ENCODE measurements at places on chromosomes 7 and 10.

DNA sequence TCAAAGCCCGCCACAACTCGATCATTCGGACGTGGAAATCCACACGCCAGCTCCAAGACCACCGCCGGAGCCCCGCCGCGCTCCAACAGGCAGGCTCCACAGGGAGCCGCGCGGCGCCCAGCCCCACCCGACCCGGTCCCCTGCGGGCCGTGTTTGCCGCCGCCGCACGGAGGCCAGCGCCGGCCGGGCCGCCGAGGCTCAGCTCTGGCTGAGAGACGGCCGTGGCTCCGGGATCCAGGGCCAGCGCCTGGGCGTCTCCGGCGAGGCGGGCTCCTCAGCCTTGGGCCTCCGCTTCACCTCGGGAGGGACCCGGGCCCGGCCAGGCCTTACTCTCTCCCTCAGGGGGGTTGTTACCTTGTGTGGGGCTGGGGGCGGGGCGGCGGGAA, 333 bp downstream of the SMNDC1 start:
- H3K27ac ChIP-seq, result peak overlapping the region; percentile 98
- H3K4me3 ChIP-seq, result peak overlapping the region; percentile 95
- H3K36me3 ChIP-seq, result peaks cover 37% of the 10 kb centered on the region
- H3K27me3 ChIP-seq, result no peaks in the 10 kb centered on the region

DNA sequence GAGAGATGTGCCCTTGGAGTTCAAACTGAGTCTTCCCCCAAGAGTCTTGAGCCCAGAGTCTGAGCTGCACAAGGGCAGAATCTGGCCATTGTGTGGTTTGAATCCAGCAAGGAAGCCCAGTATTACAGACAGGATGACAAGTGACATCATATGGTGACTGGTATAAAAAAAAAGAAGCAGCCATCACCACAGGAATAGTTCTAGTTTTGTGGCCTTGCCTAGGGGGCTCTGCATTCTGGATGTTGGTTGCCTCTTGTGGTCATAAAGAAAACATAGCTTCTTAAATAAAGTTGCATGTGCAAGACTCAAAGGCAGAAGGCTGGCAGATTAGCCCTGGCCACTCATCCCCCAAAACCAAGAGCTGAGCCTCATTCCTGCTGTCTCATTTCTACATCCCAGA, 16.8 kb upstream of the LRRC72 start:
- no peak overlapping the region for H3K4me3 ChIP-seq
- DNase-seq, result no peak
- H3K36me3 ChIP-seq, result no peaks in the 10 kb centered on the region

DNA sequence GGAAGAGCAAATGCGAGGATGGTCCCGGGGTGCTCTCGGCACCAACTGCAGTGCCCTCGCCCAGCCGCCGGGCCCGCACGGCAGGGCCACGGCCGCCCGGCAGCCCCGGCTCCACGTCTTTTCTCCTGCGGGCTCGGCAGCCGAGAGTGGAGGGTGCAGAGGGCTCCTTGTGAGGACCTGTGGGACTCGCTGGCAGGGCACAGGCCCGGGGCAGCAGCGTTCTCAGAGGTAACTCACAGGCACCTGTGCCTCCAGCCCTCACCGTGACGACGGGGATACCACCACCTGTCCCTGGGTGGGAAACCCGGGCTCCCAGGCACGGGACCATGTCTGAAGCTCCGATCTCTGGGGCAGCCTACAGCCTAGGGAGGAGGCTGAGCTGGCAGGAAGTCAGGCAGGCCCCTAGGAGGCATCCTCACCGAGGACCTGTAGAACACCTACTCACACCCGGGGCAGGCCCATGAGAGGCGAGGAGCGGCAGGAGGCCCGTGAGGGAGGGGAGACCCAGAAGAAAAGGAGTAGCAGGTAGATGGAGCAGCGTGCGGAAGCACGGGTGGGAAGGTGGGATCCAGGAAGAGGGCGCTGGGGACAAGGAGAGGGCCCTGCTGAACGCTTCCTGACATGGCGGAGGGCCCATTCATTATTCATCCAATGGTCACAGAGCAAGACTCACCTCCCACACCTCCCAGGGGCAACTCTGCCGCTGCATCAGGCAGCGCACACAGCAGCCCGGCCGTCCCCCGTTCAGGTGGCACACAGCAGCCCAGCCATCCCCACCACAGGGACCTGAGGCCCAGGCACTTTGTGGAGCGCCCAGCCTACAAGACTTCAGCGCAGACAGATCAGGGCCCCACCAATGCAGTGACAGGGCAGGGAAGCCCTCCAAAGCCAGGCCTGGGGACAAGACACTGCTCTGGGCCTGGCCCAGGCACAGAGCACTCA, 244.9 kb downstream of the MAD1L1 start:
- no peak overlapping the region for H3K4me3 ChIP-seq
- H3K27ac ChIP-seq, result peak overlapping the region; percentile 13
- peak; percentile 44 for DNase-seq
- H3K4me1 ChIP-seq, result peaks cover 28% of the 10 kb centered on the region
- peaks cover 7% of the 10 kb centered on the region for H3K36me3 ChIP-seq
- no peaks in the 10 kb centered on the region for H3K27me3 ChIP-seq

DNA sequence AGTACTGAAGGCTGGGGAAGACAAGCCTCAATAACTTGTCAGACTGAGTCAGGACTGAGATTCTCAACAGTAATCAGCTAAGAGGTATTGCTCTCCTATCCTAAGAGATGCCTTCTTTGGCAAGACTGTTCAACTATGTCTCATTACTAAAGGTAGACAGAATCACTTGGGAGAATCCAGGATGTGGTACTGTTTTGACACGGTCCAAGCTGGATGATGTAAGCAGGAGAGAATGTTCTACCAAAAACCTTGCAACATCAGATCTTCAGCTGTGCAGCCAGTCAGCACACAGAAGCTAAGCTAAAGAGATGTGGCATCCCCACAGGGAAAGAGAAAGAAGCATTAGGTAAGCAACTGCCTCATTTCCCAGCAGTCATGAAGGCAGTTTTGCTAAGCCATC, 391.4 kb downstream of the NRG3 start:
- H3K36me3 ChIP-seq, result no peaks in the 10 kb centered on the region
- H3K27ac ChIP-seq, result no peak overlapping the region
- H3K27me3 ChIP-seq, result no peaks in the 10 kb centered on the region
- no peaks in the 10 kb centered on the region for H3K4me1 ChIP-seq

DNA sequence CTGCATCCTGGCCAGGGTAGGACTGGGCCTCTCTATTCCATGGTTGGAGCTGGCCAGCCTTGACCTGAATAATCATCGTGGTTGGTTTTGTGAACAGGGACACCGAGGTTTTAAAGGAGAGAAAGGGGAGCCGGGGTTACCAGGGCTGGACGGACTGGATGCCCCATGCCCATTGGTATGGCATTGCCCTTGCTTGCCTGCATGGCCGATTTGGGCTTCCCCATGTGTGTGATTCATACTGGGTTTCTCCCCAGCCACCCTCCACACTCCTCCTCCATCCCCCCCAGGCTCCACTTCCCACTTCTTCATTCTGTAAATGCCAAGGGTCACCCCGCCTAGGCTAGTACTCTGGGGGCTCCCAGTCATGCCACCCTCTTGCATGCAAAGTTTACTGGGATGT, 98.8 kb upstream of the MACROH2A2 start:
- H3K27ac ChIP-seq, result no peak overlapping the region
- no peak overlapping the region for H3K4me3 ChIP-seq
- no peak for DNase-seq
- no peaks in the 10 kb centered on the region for H3K36me3 ChIP-seq

DNA sequence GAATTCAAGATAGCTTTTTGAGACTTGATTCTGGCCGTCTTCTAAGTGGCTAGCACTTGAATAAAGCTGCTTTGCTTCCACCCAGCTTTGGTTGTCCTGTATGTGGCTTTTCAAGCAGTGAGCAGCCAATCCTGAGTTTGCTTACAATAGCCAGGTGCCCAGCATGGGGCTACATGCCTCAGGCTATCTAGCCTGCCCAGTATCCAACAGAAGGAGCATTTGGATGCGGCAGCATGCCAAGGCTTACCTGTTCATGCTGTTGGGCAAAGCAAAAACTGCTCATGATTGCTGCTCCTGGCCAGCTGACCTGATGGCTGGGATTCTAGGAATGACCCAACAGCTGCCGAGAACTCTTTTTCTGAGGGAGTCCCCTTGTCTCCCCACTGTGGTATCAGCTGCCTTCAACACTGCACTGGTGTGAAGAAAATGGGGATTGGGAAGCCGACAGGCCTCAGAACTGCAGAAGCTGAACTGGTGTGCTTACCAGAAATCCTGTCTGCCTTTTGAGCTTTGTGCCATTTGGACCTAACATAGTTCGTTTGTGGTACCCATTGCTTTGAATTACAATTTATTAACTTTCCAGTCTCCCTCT, 618.9 kb upstream of the IGFBP3 start:
- no peak overlapping the region for H3K4me3 ChIP-seq
- no peak for DNase-seq
- H3K36me3 ChIP-seq, result no peaks in the 10 kb centered on the region
- no peaks in the 10 kb centered on the region for H3K27me3 ChIP-seq
- no peak overlapping the region for H3K27ac ChIP-seq

DNA sequence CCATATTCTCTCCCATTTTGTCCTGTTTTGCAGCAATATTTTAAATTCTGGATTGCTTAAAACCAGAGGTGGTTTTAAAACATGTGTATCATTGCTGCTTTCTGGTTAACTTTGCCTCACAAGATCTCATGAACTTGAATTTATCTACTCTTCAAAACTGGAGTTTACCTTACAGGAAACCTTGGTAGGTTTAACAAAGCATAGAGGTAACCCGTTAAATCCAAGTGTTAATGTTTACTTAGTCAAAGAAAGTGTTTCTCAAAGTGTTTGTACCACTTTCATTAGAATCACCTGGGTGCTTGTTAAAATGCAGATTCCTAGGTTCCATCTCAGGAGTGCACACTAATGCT, 44.0 kb upstream of the VDAC2 start:
- no peak for DNase-seq
- H3K4me3 ChIP-seq, result no peak overlapping the region
- H3K36me3 ChIP-seq, result peaks cover 8% of the 10 kb centered on the region
- H3K27ac ChIP-seq, result peak overlapping the region; percentile 89

DNA sequence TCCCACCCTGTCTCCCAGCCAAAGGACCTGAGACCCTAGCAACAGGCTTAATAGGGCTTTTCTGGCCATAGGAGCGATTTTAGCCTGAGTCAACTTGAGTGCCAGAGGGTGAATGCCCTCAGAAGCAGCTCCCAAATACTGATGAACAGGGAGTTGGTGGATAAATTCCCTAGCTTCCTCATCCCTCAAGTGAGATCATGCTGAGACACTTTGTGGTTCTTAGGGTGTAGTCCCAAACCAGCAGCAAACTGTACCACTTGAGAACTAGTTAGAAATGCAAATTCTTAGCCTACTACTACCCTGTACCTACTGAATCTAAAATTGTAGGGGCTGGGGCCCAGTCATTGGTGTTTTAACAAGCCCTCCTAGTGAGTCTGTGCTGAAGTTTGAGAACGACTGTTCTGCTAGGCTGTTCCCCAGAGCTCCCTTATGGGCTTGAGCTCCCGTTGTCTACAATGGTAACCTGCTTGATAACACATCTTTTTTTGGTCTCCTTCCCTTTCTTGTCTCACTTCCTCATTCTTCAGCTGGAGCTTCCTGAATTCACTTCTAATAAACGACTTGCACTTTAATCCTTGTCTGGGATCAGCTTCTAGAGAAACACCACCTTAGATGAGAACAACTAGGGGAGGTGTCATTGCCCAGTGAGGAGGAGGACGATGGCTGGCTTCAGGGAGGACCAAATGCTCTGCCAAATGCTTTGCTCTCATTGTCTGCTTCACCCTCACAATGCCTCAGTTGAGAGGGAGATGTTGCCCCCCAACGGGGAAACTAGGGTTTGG, 18.2 kb upstream of the CDH23 start:
- no peaks in the 10 kb centered on the region for H3K36me3 ChIP-seq
- DNase-seq, result no peak
- H3K27ac ChIP-seq, result no peak overlapping the region
- H3K4me1 ChIP-seq, result peaks cover 4% of the 10 kb centered on the region
- H3K27me3 ChIP-seq, result no peaks in the 10 kb centered on the region

GRCh38 chr10:124175701-124176348, 82.4 kb upstream of the CHST15 start:
- peak; percentile 20 for DNase-seq
- peaks cover 11% of the 10 kb centered on the region for H3K4me1 ChIP-seq
- peaks cover 3% of the 10 kb centered on the region for H3K27me3 ChIP-seq
- no peak overlapping the region for H3K27ac ChIP-seq

DNA sequence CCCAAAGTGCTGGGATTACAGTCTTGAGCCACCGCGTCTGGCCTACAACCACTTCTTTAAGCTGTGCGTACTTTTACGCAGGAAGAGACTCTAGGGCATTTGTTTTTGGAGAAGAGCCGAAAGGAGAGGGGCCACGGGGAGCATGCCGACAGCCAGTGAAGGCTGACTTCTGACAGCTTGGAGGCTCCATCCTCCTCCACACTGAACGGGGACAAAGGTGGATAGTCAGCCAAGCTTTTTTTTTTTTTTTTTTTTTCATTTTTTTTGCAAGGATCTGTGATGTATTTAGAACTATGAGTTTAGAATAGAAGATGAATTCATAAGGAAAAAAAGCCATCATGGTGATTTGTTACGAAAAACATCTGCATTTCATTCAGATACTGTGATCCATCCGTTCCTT, 221.7 kb downstream of the ARHGAP21 start:
- no peak overlapping the region for H3K27ac ChIP-seq
- no peaks in the 10 kb centered on the region for H3K4me1 ChIP-seq
- H3K4me3 ChIP-seq, result no peak overlapping the region
- no peaks in the 10 kb centered on the region for H3K36me3 ChIP-seq

- peaks cover 35% of the 10 kb centered on the region for H3K4me1 ChIP-seq
- H3K36me3 ChIP-seq, result peaks cover 17% of the 10 kb centered on the region
- no peak for DNase-seq
- no peak overlapping the region for H3K4me3 ChIP-seq
- no peaks in the 10 kb centered on the region for H3K27me3 ChIP-seq
Observed at GRCh38 chr10:75018686-75019307, 92.7 kb upstream of the SAMD8 start.

DNA sequence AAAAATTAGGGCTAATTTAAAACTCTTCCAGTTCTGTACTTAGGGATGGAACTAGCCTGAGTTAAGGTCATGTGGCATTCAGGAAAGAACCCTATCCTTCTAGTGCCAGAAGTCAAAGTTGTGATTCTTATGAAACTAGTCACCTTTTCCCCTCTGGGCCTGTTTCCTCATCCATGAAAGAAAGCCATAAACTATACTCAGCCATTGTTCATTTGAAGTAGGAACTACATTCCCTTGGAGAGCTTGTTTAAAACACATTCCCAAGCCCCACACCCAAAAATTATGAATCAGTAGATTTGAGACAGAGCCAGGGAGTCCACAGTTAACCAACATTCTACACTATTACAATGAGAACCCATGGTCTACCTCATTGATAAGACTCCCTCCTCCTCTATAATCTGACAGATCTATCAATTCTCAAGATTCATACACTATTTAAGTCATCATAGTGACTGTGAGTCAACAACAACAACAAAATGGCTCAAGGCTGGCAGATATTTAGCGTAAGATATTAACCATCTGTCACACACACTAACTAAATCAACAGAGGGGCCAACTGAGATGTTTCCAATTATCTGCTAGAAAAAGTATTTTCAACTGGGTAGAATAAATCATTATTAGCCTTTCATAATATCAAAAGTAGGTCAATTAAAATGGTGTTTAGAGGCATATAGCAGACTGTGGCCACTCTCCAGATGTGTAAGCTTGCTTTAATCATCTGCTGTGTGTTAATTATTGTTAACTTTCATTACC, 102.3 kb downstream of the SLC25A13 start:
- no peak overlapping the region for H3K27ac ChIP-seq
- H3K4me3 ChIP-seq, result no peak overlapping the region
- no peak for DNase-seq
- peaks cover 6% of the 10 kb centered on the region for H3K36me3 ChIP-seq
- H3K4me1 ChIP-seq, result peaks cover 10% of the 10 kb centered on the region

GRCh38 chr7:31953432-31953831, 116.8 kb downstream of the PDE1C start:
- no peak overlapping the region for H3K4me3 ChIP-seq
- no peak for DNase-seq
- no peak overlapping the region for H3K27ac ChIP-seq
- H3K4me1 ChIP-seq, result no peaks in the 10 kb centered on the region
